ENCODE measurements at places on chromosomes 2 and 18.

DNA sequence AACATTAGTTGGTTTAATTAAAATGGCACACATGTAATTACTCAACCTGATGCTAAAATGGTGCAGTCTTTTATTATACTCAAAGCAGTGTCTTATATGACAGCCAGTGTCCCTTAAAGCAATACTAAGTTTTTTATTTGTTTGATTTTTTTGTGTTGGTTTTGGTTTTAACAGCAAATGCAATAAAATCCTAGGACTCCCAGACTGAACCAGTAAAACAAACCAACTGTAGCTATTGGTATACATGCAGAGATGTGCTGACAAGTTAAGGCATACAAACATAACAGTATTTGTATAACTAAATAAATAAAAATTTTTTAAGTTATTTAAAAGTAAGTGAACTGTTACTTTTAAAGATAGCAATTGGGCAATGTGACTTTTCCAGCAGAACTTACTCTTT is 387.7 kb downstream of the RND3 start:
- no peak for DNase-seq

GRCh38 chr18:23092121-23092520 is 43.2 kb upstream of the CABLES1 start:
- DNase-seq = no peak

GRCh38 chr2:168165397-168165796 is 82.0 kb downstream of the STK39 start:
- no peak for DNase-seq

GRCh38 chr2:158602027-158602426 is 145.3 kb downstream of the PKP4 start:
- DNase-seq = no peak

DNA sequence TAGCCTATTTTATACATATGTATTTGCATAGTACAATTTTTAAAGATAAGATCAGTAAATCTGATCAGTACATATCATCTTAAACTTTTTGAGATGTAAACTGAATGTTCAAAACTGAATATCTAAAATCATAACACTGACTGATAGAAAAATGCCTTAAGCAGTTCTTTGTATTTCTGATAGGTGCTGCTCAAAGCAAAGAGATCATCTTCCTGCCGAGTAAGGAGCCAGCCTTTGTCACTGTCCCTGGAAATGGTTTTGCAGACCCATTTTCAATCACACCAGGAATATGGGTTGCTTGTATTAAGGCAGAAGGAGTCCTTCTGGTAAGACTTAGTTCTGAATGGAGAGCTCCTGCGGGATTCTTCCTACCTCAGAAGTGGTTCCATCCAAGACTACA is 135.0 kb downstream of the LAMA3 start:
- no peak for DNase-seq

DNA sequence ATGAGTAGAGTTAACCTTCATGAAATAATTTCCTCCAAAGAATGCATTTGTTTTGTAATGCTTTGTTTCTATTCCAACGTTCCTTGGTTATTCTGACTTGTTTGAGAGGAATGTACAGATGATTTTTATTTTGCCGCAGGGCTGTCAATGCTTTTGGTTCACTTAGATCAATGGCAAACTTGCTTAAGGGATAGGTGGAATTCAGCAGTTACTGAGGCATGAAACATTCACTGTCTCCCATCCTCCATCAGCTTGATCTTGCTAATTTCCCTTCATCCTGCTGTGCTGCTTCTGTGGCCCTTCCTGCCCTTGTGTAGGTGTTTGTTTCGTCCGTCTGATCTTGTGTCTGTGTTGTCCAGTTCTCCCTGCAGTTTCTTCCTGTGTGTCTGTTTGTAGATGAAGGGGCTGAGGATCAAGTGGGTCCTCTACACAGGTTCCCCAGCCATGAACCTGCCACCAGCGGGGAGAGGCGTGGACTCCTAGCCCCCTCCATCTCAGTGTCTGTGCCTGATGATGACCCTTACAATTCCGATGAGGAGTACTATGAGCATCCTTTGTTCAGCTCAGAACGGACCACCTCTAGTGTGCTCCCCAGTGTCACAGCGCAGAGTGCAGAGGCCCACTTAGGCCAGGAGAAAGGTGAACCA is 84.2 kb upstream of the UNC80 start:
- DNase-seq = no peak

- DNase-seq = no peak
These were observed 49.2 kb upstream of the DAPL1 start for GRCh38 chr2:158745866-158746382.

- DNase-seq = no peak
These were observed 147.8 kb downstream of the VAPA start for GRCh38 chr18:10061566-10062140.

DNA sequence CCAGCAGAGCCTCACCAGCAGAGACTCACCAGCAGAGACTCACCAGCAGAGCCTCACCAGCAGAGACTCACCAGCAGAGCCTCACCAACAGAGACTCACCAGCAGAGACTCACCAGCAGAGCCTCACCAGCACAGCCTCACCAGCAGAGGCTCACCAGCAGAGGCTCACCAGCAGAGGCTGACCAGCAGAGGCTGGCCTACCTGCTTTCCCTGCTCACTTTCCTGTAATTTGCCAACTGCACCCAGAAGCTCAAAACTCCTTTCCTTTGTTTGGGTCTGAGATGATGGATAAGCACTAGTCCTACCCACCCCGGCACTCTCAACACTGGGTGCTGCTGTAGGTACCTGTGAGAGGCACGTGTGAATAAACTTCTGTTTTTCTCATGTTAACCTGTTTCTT is 36.4 kb upstream of the PXDN start:
- no peak for DNase-seq

- DNase-seq = no peak
These were observed 117.1 kb downstream of the TXNL1 start for GRCh38 chr18:56521263-56521662.

DNA sequence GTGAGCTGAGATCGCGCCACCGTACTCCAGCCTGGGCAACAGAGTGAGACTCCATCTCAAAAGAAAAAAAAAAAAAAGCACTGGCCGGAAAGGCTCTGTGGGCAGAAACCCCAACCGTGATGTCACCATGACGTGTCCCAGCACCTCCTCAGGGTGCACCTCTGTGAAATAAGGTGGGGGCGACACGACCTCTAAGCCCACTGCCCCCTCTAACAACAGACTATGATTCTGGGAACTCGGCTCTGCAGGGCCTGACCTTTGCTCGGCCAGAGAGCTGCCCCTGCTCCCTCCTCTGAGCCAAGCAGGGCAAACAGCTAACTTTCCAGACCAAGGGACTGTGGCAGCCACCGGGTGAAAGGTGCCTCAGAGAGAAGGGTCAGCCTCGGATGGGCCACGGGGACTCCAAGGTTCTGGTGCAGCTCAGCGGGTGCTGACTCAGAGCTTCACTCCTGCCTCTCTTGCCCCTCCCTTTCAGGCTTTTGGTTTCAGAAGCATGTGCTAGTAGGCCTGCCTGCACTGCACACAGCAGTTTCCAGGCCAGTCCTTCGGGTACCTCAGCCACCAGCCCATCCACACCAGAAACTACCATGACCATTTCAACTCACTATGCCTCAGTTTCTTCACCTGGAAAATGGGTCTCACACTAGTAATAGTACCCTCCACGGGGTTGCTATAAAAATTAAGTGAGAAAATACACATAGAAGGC is 8.0 kb downstream of the TMBIM1 start:
- peak; percentile 51 for DNase-seq

DNA sequence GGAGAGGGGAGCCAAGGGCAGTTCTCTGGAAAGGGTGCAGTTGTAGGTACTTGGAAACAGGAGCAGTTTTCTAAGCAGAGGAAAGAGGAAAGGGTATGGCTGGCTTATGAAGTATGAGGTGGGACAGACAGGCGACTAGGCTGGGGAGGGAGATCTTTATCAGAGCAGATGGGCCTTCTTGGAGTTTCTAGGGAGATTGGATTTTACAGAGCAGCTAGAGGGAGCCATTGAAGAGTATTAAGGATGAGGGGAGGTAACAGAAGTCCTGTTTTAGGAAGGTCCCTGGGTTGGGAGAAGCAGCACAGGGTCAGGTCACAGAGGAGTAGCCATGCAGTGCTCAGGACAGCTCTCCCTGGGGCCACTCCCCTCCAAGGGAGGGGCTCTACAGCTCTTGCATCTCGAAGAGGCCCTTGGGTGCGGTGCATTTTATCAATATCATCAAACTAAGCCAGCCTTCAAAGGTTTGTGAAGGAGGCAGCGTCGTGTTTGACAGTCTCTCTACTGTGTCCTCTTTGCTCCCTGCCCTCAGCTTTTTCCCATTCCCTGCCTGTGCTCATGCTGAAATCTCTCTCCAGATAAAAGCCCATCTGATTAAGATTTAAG is 154.3 kb downstream of the SETBP1 start:
- DNase-seq = no peak

DNA sequence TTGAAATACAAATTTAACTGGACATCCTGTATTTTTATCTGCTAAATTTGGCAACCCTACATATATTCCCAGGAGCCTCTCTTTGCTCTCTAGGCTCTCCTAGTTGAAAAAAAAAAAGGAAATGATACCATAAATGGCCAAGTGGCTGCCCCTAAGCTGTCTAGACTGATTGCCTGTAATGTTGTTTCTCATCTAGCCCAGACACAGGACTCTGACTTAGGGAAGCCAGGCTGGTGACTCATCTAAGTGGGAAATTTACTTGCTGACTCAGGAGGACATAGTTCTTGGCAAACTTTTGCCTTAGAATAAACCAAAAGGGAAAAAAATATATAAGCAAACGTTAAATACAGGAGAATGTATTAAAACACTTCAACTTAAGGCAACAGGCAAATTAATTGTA is 14.6 kb upstream of the ITGAV start:
- DNase-seq = no peak

DNA sequence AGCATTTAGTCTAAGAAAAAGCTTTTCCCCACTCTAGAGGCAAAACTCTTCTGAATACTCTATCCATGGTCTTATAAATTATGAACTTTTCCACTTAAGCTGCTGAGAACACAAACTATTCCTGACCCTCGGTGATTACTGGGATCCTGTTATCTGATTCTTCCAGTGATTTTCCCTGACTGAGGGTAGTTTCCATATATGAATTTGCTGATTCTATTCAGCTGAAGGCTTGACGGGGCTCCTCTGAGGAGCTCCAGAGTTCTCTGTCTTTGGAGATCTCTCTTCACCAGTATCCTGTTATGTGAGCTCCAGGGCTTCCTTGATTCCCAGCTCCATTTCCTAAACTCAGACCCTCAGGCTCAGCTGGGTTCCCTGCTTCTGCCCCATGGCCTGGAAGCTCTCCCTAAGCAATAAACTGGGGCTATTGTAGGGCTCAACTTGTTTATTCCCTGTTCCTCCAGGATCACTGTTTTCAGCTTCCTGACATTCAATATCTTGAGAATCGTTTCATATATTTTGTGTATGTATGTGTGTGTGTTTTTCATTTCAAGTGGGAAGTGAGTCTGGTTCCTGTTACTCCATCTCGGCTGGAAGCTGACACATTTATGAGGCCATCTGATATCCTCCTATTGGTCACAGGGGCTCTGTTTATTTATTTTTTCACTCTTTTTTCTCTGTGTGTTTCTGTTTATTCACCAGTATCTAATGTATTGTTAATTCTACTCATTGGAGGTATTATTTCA is 78.2 kb downstream of the ARHGAP28 start:
- DNase-seq = no peak

- no peak for DNase-seq
These were observed 894 bp downstream of the SMAD7 start for GRCh38 chr18:48949606-48950535.

DNA sequence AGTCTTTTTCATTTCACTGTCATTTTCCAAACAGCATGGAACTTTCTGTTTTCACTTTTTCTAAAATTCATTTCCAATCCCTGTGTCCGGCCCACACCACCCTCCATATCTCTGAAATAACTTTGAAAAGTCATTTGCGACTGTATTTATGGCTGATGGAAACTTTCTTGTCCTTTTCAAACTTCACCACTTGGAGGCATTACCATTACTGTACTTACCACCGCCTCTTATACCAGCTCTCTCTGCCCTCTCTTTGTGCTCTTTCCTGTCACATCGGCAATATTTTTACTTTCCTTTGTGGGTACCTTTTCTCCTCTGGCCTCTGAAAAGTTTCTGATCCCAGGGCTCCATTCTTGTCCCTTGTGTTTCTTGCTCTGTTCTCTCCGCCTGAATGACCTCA is 39.5 kb upstream of the IL1RL1 start:
- DNase-seq = no peak

DNA sequence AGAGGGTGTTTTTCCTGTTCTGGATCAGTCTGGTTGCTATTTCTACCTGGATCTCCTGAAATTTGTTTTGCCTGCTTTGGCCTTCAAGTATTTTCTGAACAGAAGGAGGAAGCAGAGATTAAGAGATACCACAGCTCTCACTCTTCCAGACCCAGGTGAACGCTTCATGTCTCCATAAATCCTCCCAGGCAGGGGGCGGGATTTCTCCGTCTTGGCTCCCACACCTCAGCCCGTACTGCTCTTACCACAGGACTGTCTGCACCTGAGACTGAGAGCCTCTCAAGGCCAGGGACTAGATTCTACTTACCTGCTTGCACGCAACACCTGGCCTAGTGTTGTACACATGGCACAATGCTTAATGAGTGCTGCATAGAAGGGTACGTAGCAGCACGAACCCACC is 59.9 kb upstream of the LRPPRC start:
- DNase-seq = no peak

DNA sequence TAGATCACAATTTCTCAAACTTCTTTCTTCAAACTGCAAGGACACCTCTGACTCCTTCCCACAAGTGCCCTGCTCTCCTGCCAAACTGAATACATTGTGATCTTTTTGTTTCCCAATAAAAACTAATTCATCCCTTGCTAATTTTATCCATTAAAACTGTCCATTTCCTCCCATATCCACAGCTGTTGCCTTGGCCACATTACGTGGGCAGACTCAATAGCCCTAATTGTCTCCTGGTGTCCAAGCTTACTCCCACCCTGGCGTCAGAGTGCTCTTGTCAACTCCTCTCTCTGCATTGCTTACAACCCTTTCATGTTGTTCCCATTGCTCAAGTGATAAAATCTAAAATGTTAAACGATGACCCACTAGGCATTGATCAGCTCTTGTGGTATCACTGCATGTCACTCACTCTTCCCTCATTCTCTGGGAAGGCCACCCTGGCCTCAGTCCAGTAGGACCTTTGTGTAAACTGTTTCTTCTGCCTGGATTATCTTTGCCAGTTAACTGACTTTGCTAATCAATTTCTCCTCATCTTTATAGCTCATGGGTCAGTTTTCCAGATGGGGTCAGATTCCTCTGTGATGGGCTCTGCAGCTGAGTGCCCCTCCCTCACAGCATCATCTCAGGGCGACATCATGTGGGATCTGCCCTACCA is 525.0 kb downstream of the SLC4A3 start:
- DNase-seq = no peak

DNA sequence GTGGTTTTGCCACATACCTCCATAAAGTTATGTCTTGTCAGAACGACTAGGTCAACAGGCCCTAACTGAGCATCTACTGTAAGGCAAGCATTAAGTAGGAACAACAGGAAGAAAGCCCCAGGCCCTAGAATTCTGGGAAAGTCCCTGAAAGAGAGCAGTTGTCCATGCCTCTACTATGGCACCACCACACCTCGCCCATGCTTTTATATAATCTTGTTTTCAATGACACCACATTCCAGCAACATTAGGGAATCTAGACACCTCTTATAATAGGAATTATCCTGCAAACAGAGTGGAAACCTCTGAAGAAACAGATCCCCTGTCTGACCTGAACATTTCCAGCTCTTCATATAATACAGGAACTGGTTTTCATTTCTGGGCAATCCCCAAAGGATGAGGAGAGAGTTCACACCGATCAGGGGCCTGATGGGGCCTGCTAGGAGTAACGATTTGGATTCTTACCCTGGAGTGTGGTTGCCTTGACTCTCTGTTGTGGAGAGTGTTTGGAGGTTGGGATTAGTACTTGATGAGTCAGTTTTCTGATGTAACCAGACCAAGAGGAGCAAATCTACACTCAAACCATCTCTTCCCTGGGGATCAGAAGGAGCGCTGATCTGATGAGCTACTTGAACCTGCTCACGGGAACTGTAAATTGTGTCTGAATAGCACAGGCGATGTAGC is 31.9 kb upstream of the CEP68 start:
- no peak for DNase-seq

All from activated T-helper 9 cell treated with anti-CD3 and anti-CD28 coated beads, Interleukin-2, amount 50 U/mL, for 16 hours (primary cell).